Neural crest cell (in vitro differentiated cells): ENCODE measurements at places on chromosomes 3 and 15. TPM values are rescaled to one million over a fixed set of nuclear protein-coding genes. Genes with fewer than 3 reads are reported as not detected.

Gene P2RY1
- total RNA-seq: 8.6 and 9.0 TPM in 2 replicates

Gene EPHB1
- 12.5 and 13.7 TPM in 2 replicates for total RNA-seq

Gene FAM43A
- total RNA-seq: 1.4 TPM in 2 replicates

Gene SLC7A14
- 0.07 and 0.09 TPM in 2 replicates for total RNA-seq

Gene PRSS50
- 0.35 and 0.39 TPM in 2 replicates for total RNA-seq

Gene GRIP2
- 3.2 and 3.6 TPM in 2 replicates for total RNA-seq

Gene OR5K1
- not detected in 2 replicates for total RNA-seq

DNA sequence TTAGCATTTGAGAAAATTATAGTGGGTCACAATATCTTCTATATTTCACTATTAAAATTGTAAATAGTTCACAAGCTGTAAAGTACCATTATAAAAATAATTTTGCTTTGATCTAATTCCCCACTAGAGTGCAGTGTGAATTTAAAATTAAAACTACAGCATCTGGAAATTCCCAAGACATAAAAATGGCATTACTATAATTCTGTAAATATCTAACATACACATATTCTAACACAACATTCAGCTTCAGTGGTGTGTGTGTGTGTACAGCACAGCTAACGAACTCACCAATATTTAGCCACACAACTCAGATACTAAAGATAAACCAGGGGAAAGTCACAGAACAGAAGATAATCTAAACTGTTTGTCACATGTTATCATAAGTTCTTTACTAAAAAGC lies 424.9 kb upstream of the ZNF385D start:
- H3K27me3 ChIP-seq: no peaks in the 10 kb centered on the region
- no peaks in the 10 kb centered on the region for H3K4me1 ChIP-seq
- H3K27ac ChIP-seq: no peak overlapping the region
- H3K4me3 ChIP-seq: no peak overlapping the region

- DNase-seq: no peak
- no peak overlapping the region for H3K27ac ChIP-seq
- no peak overlapping the region for H3K4me3 ChIP-seq
- no peaks in the 10 kb centered on the region for H3K27me3 ChIP-seq
- H3K36me3 ChIP-seq: no peaks in the 10 kb centered on the region
Measured at GRCh38 chr15:57134851-57135250, 216.4 kb downstream of the TCF12 start.

DNA sequence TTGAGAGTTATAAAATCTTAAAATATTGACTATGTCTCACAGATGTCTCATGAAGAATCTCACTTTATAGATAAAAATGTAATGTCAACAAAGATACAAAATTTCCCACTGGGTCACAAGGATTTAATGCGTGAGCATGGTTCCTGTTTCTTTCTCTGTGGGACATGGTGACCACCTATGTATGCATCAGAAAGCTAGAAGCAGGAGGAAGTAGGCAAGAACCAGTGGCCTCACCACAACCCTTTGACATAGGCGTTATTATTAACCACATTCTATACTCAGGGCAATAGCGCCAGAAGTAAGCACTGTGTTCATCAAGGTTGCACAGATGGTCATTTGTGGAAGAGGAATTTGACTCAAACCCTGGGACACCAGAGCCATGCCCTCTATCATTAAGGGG lies 11.7 kb upstream of the ADAMTS17 start:
- DNase-seq: no peak
- H3K4me1 ChIP-seq: peaks cover 12% of the 10 kb centered on the region
- H3K36me3 ChIP-seq: peaks cover 2% of the 10 kb centered on the region
- H3K4me3 ChIP-seq: no peak overlapping the region
- peaks cover 45% of the 10 kb centered on the region for H3K27me3 ChIP-seq

DNA sequence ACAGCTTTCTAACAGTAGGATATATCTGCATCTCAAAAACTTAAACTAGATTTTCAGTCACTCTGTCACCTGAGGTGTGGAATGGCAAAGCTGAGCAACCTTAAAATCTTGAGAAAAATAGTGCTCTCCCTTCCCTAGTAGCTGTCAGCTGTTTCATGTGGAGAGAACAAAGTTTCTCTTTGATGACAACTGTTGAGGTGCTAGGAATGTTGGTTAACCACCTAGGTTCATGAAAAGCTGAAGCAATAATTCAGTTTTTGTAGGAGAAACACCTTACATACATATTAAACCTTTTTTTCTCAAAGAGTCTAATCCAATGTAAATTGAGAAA lies 40.8 kb downstream of the TCF12 start:
- H3K36me3 ChIP-seq: peaks cover 26% of the 10 kb centered on the region
- no peak for DNase-seq
- no peak overlapping the region for H3K27ac ChIP-seq
- H3K4me3 ChIP-seq: no peak overlapping the region
- no peaks in the 10 kb centered on the region for H3K27me3 ChIP-seq
- peaks cover 47% of the 10 kb centered on the region for H3K4me1 ChIP-seq

DNA sequence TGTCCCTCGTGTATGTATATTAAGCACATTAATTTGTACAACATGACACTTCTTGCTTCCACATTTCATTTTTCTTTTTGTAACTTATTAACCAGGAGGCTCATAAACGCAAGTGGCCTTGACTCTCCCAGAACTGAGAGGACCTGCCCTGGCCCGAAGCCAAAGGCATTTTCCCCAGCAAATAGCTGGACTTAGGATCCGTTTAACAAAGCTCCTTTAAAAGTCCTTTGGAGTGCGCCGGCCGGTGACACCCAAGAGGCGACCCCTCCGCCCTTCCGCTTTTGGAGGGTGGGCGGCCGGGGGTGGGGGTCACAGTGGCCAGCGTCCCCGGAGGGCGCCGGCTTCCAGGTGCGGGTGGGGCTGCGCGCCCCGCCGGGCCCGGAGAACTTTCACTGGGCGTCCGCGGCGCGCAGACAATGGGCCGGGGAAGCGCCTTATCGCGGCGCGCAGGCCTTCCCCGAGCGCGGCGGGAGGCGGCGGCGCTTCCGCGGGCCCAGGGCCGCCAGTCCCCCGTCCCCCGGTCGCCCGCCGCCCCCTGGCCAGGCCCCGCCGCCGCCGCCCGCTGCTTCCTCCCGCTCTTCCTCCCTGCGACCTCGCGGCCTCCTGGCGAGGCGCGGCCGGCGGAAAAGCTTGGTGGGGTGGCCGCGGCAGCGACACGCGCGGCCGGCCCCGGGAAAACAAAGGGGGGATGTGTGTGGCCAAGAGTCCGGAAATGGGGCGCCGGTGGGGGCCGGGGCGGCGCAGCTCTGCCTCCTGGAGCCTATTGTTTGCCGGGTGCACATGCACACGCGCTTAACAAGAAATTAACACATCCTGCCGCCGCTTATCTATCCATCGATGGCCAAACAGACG lies 613.4 kb downstream of the MCTP2 start:
- peak overlapping the region; percentile 99 for H3K27ac ChIP-seq
- DNase-seq: peak; percentile 59
- H3K36me3 ChIP-seq: peaks cover 20% of the 10 kb centered on the region
- peaks cover 26% of the 10 kb centered on the region for H3K4me1 ChIP-seq
- no peaks in the 10 kb centered on the region for H3K27me3 ChIP-seq

DNA sequence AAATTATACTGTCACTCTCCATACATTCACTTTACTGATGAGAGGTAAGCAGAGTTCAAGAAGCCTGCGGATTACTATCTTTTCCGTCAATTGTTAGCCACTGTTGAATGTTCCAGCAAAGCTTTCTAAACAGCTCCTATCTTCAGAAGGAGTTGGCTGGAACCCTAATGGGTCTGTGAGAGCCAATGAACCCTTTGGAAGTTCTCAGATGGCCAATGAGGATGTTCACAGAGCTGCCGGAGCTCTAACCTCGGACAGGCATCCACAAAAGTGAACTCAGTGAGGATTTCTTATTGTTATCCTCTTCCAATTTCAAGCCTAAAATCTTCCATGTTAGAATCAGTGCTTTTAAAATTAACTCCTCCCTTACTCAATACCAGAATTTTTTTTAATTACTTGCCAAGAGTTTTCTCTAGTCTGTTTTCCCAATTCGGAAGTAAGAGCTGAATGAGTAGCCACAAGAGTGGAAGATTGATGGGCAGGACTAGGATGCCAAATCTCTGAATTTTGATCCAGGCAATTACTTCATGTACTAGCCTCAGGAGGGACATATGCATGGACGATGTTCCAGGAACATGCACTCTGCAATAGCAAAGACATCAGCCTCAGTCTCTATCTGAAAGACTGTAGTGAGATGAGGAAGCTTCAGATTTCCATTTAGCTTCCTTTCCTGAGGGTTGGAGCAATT lies 78.1 kb downstream of the AGBL1 start:
- no peak overlapping the region for H3K4me3 ChIP-seq
- no peaks in the 10 kb centered on the region for H3K36me3 ChIP-seq
- no peak overlapping the region for H3K27ac ChIP-seq
- H3K4me1 ChIP-seq: no peaks in the 10 kb centered on the region
- no peak for DNase-seq
- peaks cover 8% of the 10 kb centered on the region for H3K27me3 ChIP-seq

DNA sequence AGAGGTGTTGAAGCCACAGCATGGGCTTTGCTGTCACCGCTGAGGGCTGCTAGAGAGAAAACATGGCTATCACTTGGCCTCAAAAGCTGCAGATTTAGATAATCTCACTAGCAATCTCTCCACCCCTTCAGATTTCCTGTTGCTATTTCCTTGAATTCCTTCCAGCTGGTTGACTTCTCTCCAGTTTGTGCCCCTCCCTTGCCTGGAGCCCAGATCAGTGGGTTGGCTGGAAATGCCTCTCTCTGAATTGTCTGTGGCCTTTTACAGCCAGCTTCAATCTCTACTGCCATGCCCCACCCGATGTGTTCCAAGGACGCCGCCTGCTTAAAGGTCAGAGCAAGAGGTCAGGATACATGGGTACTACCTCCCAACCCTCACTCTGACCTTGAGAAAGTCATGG lies 294.1 kb downstream of the NTRK3 start:
- H3K27me3 ChIP-seq: peaks cover 30% of the 10 kb centered on the region
- H3K36me3 ChIP-seq: no peaks in the 10 kb centered on the region
- H3K27ac ChIP-seq: no peak overlapping the region
- no peak for DNase-seq
- no peak overlapping the region for H3K4me3 ChIP-seq

- peaks cover 10% of the 10 kb centered on the region for H3K4me1 ChIP-seq
- H3K36me3 ChIP-seq: no peaks in the 10 kb centered on the region
- DNase-seq: no peak
- H3K27ac ChIP-seq: no peak overlapping the region
- H3K4me3 ChIP-seq: no peak overlapping the region
Measured at GRCh38 chr3:62809369-62809768, 65.8 kb downstream of the CADPS start.

GRCh38 chr3:121896823-121897222 lies 2.6 kb downstream of the SLC15A2 start:
- H3K4me1 ChIP-seq: no peaks in the 10 kb centered on the region
- no peaks in the 10 kb centered on the region for H3K27me3 ChIP-seq
- DNase-seq: no peak
- no peak overlapping the region for H3K4me3 ChIP-seq

DNA sequence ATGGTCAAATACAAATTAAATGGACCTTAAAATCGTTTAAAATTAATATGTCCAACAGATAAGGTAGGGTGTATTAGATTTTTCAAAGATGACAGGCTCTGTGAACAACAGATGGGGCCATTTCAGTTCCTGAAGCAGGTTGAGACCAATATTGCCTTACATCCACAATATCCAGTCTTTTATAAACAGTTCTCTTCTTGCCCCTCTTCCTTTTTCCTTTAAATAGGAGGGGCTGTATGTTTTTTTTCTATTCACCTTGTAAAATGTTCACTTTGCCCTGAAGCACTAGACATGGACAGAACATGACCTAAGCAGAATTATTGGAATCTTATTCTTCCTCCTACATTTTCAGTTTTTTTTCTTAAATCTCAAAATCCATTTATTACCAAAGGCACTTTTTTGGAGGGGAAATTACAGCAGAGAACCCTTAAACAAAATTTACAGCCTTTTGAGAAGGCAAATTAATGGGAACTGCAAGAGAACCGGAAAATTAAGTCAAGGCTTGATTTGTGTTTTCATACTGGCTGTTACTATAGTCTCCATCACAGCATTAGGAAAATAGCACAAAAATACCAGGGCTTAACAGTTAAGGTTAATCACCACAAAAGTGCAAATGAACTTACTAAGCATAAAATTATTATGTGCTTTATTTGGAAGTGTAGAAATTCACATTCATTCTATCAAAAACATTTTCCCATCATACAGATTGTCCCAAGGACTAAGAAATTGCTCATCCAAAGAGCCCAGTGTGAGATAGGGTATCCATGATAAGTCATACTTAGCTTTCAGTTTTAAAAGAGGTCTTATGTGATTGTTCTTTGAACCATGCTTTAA lies 55.8 kb downstream of the CMSS1 start:
- peaks cover 66% of the 10 kb centered on the region for H3K4me1 ChIP-seq
- H3K27ac ChIP-seq: no peak overlapping the region
- H3K27me3 ChIP-seq: no peaks in the 10 kb centered on the region
- peak overlapping the region; percentile 74 for H3K4me3 ChIP-seq
- DNase-seq: no peak

GRCh38 chr3:126360046-126360713 lies 3.0 kb upstream of the KLF15 start:
- H3K36me3 ChIP-seq: no peaks in the 10 kb centered on the region
- H3K27me3 ChIP-seq: peaks cover 22% of the 10 kb centered on the region

DNA sequence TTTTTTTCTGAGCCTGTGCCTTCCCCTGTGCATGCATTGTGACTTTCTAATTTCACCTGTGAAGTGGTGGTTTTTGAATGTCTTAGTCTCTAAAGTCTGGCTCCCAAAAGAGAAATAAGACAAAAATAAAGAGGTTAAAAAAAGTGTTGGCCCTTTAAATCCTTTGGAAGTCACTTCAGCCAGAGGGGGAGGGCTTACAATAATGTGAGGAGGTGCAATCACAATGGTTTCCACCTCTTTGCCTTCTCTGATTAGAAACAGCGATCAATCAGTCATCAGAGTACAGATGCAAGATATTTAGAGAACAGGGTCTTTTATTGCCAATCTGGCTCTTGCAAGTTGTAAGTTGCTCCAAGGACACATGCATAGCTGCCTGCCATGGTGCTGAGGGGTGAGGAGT lies 64.1 kb upstream of the GCSAM start:
- no peak overlapping the region for H3K4me3 ChIP-seq
- H3K27ac ChIP-seq: no peak overlapping the region
- H3K36me3 ChIP-seq: peaks cover 25% of the 10 kb centered on the region
- H3K4me1 ChIP-seq: no peaks in the 10 kb centered on the region
- H3K27me3 ChIP-seq: no peaks in the 10 kb centered on the region
- DNase-seq: no peak

DNA sequence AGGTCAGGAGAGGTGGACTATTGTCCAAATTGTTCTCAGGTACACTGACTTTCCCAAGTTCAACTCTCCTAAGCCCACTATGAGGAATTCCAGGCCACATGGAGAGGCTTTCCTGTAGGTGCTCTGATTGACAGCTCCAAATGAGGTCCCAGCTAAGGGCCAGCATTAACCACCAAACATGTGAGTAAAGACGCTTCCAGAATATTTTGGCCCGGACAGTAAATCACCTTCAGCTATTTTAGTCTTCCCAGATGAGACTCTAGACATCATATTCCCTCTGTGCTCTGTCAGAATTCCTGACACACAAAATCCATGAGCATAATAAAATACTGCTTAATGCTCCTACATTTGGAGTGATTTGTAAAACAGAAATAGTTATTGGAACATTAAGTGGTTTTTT lies 135.5 kb downstream of the TGFBR2 start:
- H3K4me1 ChIP-seq: no peaks in the 10 kb centered on the region
- H3K27me3 ChIP-seq: no peaks in the 10 kb centered on the region
- no peak overlapping the region for H3K4me3 ChIP-seq
- H3K27ac ChIP-seq: no peak overlapping the region
